Tibial nerve (tissue), 4 donors: ENCODE measurements at places on chromosomes 7 and 10. TPM values are rescaled to one million over a fixed set of nuclear protein-coding genes. Genes with fewer than 3 reads are reported as not detected.

The PRSS58 gene
- not detected for total RNA-seq

The TAX1BP1 gene
- total RNA-seq, result 89.6 TPM

The MEPCE gene
- 39.5 TPM for total RNA-seq

The AQP1 gene
- 818 TPM for total RNA-seq

The EN2 gene
- under 0.01 TPM for total RNA-seq

The CTTNBP2 gene
- 18.6 TPM for total RNA-seq

The ADAMTS14 gene
- 8.3 TPM for total RNA-seq

The IFIT1B gene
- not detected for total RNA-seq

The WIPF3 gene
- total RNA-seq, result 3.3 TPM

The TMEM176B gene
- total RNA-seq, result 70.8 TPM

The TMEM213 gene
- total RNA-seq, result not detected
